ENCODE measurements at places on chromosomes 11 and 22. TPM values are rescaled to one million over a fixed set of nuclear protein-coding genes. Genes with fewer than 3 reads are reported as not detected.

The STIM1 gene
- total RNA-seq, result 65.4 TPM

The OR2D2 gene
- total RNA-seq, result not detected

The VSIG10L2 gene
- 0.57 TPM for total RNA-seq

The IGLL1 gene
- not detected for total RNA-seq

GRCh38 chr11:47213950-47214565 lies 716 bp upstream of the DDB2 start:
- peak; percentile 97 for DNase-seq

- no peak for DNase-seq
These were observed 41.3 kb upstream of the CXCR5 start for GRCh38 chr11:118842369-118842768.

DNA sequence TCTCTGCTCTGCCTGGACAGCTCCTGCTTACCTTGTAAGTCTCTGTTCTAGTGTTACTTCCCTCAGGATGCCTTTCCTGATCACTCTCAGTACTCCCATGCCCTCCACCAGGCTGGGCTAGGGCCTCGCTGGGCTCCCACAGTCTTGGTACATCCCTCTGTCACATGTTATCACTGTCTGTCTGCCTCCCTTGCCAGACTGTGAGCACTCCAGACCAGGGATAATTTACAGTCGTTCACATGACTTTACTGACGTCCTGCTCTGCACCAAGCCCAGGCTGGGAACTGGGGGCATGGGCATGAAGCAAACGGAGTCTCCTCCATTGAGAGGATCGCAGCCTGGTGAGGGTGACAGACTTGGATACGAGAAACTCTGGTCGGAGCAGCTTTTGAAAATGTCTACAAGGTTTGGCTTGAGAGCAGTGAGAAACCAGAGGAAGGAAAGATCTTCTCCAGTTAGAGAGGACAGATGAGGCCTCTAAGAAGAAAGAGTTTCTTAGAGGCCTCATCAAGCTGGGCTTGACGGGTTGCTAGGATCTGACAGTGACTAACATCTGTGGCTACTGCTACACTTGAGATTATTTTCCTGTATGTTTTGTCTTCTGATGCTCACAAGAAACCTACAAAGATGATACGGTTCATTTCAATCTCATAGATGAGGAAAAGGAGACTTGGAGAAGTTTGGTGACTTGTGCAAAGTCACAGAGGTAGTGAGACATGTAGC lies 12.5 kb downstream of the USP35 start:
- no peak for DNase-seq

GRCh38 chr11:84923489-84923888 lies 703.7 kb downstream of the DLG2 start:
- no peak for DNase-seq

GRCh38 chr11:125435461-125436238 lies 60.4 kb downstream of the FEZ1 start:
- DNase-seq, result no peak

GRCh38 chr11:69221086-69221485 lies 65.4 kb downstream of the SMIM38 start:
- no peak for DNase-seq

- DNase-seq, result no peak
These were observed 490.4 kb downstream of the INSC start for GRCh38 chr11:15605094-15605493.

DNA sequence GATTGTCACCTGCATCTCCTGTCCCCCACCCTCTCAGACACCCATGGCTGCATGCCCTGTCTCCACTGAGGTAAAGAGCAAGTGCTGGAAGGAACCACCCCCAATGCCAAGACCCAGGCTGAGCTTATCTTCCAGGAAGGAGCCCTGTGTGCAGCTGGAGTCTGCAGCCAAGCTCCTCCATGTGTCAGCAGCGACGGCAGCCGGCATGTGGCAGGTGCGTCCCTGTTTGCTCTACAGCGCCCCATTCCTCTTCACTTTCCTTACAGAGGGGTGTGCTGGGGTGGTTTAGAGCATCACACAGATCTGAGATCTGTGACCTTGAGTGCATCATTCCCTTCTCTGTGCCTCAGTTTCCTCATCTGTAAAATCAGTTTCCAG lies 7.7 kb upstream of the MN1 start:
- no peak for DNase-seq

DNA sequence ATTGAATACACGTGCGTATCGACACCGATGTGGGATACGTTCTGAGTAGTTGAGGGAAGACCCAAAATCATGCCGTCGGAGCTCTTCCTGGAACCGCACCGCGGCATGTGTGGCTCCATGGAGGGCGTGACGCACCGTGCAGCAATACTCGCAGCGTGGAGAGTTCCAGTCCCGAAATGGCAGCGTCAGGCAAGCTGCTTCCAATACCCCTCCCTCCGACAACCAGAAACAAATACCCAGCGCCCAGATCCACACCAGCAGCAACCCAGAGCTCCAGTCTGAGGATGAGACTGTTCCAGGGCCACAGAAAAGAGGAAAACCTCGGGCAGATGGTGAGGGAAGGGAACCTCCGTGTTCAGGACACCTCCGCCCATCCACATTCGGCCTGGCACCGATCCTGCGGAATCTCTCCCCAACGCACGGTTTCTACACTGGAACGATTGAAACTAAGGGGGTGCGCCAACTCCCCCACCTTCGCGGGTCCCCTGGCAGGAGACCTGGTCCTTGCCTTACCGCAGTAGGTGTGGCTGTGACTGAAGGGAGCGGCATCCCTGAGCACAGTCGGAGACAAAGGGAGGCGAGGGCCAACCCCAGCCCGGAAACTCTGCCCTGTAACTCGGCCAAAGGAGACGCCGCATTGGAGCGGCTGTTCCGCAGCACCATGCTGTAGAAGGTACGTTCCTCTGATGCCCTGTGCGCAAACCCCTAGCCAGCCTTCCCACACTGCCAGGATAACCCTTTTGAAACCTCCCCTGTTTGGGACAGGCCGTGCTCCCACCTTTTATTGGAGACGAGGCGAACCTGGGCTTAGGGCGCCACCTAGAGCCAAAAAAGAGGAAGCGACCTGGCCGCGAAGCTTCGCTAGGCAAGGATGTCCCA lies 28.2 kb downstream of the DBX1 start:
- DNase-seq, result no peak

- no peak for DNase-seq
These were observed 10.7 kb downstream of the TAB1 start for GRCh38 chr22:39410264-39410663.

DNA sequence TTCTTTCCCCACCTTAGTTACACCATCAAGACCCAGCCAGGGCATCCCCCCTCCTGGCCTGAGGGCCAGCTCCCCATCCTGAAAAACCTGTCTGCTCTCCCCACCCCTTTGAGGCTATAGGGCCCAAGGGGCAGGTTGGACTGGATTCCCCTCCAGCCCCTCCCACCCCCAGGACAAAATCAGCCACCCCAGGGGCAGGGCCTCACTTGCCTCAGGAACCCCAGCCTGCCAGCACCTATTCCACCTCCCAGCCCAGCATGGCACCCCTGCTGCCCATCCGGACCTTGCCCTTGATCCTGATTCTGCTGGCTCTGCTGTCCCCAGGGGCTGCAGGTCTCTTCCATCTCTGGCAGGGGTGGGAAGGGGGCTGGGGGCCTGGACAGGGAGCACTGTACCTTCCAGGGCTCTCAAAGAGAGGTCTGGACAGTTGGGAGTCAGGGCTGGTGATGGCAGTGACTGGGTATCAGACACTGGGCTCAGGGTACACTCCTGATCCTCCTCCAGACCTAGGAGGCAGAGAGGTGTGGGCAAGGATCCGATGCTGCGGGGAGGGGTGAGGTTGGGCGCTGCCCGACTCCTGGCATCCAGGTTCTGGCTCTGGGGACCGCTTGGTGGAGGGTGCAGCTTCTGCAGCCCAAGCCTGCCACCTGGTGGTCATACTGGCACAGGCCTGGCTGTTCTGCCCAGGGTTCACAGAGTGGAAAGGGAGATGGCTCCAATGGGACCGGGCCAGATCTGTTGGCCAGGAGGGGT lies at the start of gene UPK2:
Gene UPK2 (plus strand): TSS at position 205 of the 753 bp plus-strand sequence. CDS start 53 bp downstream, at position 258.
- DNase-seq, result peak; percentile 96

DNA sequence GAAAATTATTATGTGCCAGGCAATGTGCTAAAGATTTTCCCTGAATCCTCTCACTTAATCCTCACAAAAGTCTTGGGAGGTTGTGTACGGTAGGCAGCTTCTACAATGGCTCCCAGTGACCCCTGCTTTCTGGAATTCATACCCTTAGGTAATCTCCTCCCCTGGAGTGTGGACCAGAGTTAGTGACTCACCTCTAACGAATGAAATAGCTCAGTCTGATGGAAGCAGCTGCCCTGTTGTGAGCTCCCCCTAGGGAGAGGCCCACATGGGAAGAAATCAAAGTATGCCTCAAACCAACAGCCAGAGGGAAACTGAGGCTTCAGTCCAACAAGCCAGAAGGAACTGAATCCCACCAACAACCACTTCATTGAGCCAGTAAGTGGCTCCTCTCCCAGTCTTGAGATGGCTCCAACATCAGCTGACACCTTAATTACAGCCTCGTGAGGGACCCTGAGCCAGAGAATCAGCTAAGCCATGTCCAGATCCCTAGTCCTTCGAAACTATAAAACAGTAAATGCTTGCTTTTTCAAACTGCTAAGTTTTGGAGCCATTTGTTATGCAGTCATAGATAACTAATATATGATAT lies 98.9 kb upstream of the ISX start:
- no peak for DNase-seq

DNA sequence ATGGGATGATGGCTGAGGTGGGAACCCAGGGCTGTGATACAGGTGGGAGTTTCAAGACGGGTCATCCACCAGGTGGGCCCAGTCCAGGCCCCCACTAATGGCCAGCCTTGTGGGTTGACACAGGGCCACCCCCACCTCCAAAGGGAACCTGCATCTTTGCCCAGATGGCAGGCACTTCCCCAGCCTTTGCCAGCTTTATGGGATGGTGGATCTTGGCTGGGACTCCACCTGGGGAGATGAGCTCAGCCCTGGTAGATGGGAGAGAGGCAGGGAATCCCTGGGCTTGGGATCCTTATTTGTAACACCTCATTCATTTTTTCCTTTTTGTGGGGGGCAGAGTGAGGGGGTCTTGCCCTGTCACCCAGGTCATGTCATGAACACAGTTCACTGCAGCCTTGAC lies 33.4 kb downstream of the CD82 start:
- DNase-seq, result no peak

GRCh38 chr11:65498977-65499712 lies at the start of gene MALAT1:
Gene MALAT1, plus strand, starts transcription at chr11:65499045.
- peak; percentile 99 for DNase-seq

Measured in esophagus muscularis mucosa (tissue), 4 donors.